Chondrocyte (in vitro differentiated cells): ENCODE measurements at places on chromosomes 13 and 19.
A peak's percentile ranks its signal among the peaks of the same experiment; 100 is the strongest.

GRCh38 chr13:64347664-64348063 is 2882.5 kb downstream of the PCDH9 start:
- DNase-seq: no peak

DNA sequence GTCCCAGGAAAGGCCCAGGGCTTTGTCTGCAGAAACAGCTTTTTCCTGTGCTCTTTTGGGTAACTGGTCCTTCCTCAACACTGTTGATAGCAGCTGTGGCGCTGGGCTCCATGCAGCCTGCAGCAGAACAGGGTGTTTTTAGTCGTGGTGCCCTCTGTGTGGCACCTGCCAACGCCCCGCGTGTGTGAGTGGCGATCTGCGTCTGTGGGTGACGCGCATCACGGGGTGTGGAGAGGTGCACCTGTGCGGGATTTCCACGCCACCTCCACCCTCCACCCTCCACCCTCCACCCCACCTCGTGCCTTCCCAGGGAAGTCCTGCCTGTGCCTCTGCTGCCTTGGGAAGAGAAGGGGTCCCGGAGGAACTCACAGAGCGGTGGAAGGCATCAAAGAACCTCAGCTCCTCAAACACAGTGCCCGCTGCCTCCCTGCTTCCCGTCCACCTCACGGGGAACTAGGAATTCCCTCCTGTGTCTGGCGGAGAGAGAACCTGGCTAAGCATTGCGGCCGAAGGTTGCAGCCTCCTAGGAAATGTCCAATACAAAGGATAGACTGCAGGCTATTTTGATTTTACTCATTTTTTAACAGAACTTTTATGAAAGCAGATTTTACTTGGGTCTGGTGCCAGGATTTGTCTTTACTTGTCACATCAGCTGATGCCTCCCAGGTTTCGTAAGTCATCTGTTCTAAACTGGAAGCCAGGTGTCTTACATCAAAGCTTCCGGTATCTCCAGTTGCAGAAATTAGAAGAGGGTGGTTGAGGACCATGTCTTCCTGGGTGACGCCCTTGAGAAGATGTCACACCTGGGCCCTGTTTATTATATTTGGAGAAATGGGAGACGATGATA is 84.0 kb downstream of the ATP11A start:
- no peak for DNase-seq

DNA sequence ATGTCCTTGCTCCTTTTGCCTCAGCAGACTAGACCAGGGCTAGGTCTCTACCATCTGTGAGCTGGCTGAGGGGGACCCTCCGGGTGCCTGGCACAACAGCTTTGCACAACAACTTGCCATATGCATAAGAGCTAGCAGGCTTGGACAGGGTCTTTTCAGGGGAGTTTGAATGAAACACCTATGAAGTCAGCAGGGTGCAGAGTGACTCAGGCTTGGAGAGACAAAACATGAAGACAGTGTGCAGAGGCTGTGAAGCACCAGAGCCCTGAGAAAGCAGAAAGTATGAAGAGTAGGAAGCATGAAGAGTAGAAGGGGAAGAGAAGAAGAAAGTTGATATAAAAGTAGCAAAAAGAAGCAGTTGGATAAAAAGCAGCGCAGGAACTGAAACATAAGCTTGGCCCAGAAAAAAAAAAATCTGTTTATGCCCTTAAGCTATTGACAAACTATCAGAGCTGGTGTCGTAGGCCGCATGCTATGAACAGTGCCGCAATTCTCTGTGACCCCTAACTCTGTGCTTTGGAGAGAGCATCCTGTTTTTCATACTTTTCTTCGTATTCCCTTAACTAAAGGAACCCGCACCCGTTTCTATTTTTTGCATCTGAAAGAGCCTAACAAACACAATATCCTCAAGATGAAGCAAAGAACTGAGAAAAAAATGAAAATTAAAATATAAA is 52.7 kb upstream of the FAM216B start:
- no peak for DNase-seq

DNA sequence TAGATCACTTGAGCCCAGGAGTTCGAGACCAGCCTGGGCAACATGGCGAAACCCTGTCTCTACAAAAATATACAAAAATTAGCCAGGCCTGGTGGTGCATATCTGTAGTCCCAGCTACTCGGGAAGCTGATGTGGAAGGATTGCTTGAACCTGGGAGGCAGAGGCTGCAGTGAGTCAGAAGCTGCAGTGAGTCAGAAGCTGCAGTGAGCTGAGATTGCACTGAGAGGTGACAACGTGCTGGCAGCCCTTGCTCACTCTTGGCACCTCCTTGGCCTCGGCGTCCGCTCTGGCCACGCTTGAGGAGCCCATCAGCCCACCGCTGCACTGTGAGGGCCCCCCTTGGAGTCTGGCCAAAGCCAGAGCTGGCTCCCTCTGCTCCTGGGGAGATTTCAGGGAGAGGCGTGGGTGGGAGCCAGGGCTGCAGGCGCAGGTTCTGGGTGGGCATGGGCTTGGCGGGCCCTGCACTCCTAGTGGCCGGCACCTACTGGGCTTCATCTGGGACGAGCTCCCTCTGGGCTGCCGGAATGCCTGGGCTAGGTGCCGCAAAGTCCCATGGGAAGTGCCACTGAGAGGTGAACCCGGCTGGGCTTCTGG is 39.5 kb upstream of the RPL21 start:
- no peak for DNase-seq

DNA sequence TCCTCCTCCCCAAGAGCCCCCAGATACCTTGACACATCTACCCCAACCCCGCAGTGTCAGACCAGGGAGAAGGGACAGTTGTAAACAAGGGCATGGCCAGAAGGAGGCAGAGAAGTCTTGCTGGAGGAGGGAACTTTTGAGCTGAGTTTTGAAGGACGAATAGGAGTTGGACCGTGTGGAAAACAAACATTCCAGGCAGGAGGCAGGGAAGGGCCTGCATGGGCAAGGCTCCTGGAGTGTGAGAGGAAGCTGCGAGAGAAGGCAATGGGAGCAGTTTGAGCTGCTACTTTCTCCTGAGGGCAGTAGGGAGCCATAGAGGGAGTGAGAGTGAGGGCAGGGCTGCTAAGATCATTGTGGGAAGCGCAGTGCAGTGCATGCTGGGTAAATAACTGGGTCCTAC is 23.3 kb downstream of the IL12RB1 start:
- DNase-seq: no peak

DNA sequence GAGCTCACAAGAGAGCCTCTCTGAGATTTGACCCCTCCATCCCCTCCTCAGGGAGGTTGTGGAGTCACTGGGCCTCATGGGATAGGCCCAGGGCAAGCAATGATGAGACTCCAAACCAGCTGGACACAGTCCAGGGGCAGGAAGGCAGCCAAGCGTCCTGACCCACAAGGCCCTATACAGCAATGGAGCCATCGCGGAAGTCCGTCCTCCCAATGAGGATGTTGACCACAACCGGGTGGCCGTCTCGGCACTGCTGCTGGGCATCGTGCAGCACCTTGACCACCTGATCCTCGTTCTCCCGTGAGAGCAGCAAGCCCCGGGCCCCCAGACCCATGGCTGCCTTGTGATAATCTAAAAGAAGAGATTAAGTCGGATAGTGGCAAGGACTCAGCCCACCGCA is 7.9 kb downstream of the SYDE1 start:
- peak; percentile 91 for DNase-seq

- DNase-seq: peak; percentile 80
Observed at GRCh38 chr19:38915329-38916321, 3.6 kb upstream of the CCER2 start.

DNA sequence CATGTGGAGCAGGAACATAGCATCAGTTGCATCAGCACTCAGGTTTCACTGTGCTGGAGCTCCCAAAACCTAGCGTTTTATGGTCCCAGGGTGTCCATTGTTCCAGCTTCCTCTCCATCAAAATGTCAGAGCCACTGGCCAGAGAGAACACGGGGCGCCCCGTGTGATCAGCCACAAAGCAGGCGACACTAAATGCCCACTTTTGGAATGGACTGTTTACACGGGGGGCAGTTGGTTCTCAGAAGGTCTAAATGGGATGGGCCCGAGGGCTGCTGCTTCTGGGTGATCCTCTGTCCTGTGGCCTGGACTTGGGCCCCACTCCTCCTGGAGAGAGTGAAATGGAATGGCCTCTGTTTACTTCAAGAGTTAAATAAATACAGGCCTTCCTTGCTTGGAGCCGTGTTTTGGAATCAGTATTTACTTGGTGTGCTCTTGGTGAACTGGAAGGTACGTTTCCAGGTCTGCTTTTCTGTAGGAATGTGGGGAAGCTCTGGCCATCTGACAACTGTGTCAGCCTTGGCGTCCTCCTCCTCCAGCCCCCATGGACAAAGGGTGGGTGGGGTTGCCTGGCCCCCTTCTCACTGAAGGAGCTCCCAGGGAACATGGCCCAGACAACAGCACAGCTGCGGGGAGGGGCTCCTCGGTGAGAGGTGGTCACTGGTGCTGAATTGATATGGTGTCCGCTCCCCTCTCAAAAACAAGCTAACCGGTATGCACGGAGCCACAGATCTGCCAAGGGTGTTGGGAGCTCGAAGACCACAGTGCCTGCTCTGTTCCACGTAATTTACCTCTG is 16.1 kb upstream of the MCF2L start:
- no peak for DNase-seq

- no peak for DNase-seq
Observed at GRCh38 chr19:41802770-41803169, 6.4 kb downstream of the CEACAM3 start.

DNA sequence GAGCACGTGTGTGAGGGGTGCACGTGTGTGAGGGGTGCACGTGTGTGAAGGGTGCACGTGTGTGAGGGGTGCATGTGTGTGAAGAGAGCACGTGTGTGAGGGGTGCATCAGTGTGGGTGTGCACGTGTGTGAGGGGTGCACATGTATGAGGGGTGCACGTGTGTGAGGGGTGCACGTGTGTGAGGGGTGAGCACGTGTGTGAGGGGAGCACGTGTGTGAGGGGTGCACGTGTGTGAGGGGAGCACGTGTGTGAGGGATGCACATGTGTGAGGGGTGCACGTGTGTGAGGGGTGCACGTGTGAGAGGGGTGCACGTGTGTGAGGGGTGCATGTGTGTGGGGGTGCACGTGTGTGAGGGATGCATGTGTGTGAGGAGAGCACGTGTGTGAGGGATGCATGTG is 15.7 kb downstream of the RASA3 start:
- peak; percentile 17 for DNase-seq
